ENCODE measurements at places on chromosomes 16 and 17.

DNA sequence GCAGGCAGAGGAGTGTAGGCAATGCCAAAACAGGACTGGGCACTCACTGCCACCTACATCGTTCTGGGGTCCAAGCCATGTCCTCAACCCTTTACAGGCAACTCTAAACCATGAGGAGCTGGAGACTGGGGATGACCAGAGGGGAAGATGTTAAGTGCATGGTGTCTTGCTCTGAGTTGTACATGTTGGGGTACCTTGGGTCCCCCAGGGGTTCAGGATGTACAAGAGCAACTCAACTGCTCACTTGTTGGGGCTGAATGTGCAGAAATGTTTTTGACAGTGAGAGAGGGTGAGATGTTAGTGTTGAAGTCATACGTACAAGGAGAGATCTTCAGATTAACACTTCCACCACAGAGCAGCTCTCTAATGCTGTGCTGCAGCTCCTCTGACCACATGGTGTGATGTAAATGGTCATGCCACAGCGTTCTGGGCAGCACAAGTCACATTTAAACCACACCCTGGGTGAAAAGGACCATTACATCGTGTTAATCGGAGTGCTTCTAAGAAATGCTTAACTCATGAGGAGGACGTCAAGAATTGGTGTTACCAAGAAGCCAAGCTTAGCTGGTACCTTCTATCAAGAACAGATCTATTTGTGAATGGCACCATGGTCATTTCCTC, 2.4 kb downstream of the CCL18 start:
- DNase-seq: no peak

- no peak for DNase-seq
Observed at GRCh38 chr16:81686391-81687130, 92.5 kb upstream of the PLCG2 start.

GRCh38 chr16:20318437-20318836, 8.9 kb downstream of the GP2 start:
- DNase-seq: no peak

DNA sequence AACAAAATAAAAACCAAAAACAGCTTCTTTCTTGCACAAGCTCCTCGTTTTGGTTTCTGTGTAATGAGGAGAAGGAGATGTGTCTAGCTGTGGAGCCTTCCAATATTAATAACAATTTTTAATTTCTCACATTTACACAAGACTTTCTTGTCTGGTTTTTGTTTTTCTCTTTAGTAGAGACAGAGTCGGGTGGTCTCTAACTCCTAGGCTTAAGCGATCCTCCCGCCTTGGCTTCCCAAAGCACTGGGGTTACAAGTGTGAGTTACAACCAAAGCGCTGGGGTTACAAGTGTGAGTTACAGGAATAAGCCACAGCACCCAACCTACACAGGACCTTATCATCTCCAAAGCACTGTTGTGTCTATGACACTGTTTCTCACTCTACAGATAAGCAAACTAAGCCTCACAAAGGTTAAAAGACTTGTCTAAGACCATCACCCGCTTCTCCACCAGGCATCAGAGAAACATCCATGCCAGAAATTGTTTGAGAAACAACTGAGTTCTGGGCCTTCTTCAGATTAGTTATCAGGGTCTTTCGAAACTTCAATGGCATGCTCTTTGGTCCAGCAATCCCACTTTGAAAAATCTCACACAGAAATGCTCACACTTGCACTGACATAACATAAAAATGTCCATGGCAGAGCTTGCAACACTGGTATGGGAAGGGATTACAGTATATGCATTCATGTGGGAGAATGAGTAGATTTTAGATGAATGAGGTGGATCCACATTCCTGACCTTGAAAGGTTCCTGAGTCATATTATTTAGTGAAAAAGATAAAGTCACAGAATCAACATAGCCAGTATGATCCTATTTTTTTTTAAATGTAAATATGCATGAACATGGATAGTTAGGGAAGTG, 3.9 kb downstream of the ABAT start:
- DNase-seq: no peak

- no peak for DNase-seq
Observed at GRCh38 chr16:26672206-26672605, 394.5 kb upstream of the C16orf82 start.

GRCh38 chr17:79838522-79839274, 542 bp downstream of the CBX4 start:
- peak; percentile 62 for DNase-seq

- no peak for DNase-seq
Observed at GRCh38 chr17:50260501-50260911, 13.8 kb upstream of the TMEM92 start.

DNA sequence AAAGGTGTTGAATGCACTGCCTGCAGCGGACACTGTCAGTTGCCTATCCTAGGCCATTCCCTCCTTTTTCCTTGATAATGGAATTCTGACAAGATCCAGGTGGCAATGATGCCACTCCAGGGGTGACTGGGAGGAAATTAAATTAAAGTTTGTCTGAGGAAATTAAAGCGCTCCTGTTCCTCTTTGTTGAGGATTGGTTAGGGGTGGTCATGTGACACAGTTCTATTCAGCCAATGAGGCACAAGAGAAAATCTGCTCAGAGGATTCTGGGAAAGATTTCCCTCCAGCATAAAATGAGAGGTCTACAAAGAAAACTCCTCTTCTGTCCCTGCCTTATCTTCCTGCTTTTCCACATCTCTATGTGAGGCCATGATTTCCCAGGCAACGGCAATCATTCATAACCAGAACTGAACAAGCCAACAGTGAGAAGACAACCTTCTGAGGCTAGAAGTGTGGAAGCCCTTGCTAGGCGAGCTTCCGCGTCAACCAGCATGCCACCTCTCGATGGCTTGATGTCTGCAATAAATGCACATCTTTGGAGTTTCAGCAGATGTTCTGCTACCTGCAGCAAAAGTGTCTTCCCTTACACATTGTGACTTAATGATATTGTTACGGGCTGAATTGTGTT, 5.6 kb upstream of the BCO1 start:
- DNase-seq: no peak

DNA sequence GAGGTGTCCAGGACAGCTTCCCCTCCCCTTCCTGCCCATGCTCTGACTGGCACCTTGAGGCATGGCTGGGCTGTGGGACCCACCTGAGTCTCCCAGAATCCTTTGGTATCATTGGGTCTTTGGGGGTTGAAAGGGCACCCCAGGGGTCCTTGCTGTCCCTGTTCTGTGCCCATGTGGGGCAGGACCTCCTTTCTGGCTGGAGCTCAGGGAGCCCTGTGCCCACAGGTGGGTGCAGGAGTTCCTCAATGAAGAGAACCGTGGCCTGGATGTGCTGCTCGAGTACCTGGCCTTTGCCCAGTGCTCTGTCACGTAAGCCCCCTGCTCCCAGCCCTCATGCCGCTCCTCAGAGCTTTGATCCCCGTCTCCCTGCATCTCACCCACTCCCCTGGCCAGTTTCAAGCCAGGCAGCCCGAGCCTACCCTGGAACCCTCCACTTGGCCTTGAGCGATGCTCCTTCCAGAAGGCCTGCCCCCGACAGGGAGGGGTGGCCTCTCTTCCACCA, 11.8 kb downstream of the FMNL1 start:
- no peak for DNase-seq

- peak; percentile 66 for DNase-seq
Observed at GRCh38 chr16:10040136-10041080, 141.8 kb downstream of the GRIN2A start.

DNA sequence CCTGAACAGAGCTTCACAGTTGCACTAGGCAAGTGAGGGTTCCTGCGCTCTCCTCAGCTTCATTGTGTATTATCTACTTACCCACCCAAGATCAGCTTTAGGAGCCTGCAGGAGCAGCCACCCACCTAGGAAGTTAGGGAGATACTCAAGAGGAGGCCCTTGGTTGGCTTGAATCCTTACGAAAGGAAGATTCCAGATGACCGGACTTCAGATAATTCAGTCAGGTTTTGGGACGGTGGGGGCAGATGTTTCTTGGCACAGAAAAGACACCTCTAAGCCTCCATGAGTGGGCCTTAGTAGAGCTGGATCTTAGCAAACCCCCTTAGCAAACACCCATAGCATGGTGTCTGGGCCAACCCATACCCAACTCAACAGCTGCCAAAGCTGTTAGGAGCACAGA, 2.4 kb upstream of the CBFB start:
- DNase-seq: no peak

DNA sequence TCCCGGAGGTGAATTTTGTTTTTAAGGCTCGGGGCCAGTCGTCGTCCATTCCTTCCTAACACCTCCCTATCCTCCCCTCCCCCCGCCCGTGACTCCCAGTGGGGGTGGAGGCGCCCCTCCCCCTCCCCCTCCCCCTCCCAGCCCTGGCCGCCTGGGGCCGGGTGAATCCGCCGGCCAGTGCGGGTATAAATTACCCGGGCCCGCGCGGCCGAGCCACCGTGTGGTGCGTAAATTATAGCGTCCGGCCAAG, 2.0 kb upstream of the GSE1 start:
- DNase-seq: no peak

GRCh38 chr16:4697848-4698291, 4.5 kb downstream of the NUDT16L1 start:
- no peak for DNase-seq

GRCh38 chr16:31130899-31131298, 4.6 kb downstream of the PRSS8 start:
- DNase-seq: no peak

DNA sequence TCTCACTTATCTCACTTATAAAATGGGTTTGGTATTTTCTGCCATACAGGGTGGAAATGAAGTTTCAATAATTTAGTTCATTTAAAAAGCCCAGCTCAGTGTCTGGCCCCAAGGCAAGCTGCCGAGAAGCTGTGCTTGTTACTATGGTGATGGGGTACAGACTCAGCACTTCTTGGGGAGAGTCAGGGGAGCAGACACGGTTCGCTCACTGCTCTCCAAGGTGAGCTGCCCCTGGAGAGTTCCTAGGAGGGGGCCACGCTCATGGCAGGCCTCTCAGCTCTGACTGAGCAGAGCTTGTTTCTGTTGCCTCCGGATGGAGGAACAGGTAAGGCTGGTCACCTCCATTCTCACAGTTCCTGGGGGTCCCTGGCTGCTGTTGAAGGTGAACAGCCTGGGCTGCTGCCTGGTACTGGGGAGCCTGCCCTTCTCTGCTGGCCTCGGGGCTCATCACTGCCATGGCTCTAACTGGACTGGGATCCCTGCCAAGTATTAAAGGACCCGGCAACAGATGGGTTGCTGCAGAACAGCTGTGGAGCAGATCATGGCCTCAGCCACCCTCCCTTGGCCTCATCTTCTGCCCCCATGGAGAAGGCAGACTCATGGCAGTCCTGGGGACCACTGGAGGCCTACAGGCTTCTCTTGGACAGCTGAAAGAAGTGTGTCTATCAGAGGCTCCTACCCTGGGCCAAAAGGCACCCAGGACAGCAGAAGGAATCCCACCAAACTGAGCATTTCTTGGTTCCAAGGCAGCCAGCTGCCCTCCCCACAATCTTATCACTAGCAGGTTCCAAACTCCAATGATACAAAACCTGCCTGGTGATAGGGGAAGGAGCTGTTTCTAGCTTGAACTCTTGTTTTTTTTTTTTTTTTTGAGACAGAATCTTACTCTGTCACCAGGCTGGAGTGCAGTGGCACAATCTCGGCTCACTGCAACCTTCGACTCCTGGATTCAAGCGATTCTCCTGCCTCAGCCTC, 25.9 kb upstream of the SPATA32 start:
- no peak for DNase-seq

DNA sequence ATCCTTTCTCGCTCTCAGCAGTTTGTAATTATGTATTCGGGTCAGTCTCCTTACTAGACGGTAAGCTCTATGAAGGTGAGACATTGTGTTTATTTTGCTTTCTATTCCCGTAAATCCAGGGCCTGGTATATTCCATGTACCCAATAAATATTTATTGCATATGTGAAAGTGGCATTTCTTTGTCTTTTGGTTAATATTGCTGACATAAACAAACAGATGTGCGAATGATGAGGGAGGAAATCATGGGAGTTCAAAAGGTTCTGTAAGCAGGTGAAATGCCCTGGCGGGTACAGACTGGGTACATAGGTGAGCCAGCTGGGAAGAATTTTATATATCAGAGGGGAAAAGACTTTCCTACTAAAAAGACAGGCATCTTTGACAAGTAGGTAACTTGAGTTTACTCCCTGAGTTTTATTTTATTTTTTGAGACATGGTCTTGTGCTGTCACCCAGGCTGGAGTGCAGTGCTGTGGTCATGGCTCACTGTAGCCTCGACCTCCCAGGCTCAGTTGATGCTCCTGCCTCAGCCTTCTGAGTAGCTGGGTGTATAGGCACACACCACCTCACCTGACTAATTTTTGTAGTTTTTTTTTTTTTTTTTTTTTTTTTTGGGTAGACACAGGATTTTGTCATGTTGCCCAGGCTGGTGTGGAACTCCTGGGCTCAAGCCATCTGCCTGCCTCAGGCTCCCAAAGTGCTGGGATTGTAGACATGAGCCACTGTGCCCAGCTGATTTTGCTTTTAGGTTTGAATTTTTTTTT, 5.7 kb upstream of the METTL9 start:
- DNase-seq: no peak

GRCh38 chr17:7841915-7842379, 7.9 kb downstream of the KDM6B start:
- peak; percentile 89 for DNase-seq

DNA sequence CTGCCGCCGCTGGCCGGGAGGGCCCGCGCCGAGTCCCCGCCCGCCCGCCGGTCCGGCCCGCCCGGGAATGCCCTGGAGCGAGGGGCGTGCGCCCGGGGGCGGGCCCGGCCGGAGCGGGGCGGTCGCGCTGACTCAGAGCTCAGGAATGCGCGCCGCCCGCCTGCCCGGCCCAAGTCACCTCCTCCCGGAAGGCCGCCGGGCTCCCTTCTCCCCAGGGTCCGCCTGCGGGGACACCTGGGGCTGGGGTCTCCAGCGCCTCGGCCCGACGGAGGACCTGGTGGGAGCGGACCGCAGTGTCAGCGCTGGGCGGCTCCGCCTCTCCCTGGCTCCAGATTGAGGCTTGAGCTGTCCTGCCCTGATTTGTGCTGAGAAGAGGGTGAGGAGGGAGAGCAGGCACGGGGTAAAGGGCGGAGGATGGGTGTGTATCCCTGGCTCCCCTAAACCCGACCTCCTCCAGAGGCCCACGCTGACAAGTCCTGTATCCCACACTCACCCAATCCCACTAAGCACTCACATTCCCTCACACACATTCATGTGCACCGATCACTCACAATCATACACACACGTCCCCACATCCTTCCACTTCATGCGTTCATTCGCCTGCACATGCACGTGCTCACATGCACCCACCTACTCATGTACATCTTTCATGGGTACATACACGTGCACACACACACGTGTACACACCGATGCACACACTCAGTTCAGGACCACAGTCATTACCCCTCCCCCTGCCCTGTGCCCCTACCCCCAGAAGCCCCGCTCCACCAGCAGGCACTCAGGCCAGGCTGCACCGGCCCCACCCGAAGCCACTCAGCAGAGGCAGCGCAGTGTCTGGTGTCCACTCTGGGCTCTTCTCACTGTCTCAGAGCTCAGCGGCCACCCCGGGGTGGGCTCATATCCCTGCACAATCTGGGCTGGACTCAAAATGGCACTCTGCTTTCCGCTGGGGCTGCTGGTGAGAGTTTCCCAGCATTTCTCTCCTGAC, at the start of gene RHBDF1:
TSS of gene RHBDF1 (minus strand) at position 71 of the 988 bp plus-strand sequence. CDS start 7,616 bp downstream, outside the sequence.
- DNase-seq: no peak

Data from dorsolateral prefrontal cortex (tissue), 122 donors.